ENCODE measurements at places on chromosomes 4 and X. TPM values are rescaled to one million over a fixed set of nuclear protein-coding genes. Genes with fewer than 3 reads are reported as not detected.

The SLC6A14 gene
- total RNA-seq, result 0.99 TPM

The STPG2 gene
- 1.2 TPM for total RNA-seq

The BST1 gene
- total RNA-seq, result 4.9 TPM

The APELA gene
- total RNA-seq, result 2.7 TPM

The RAB33A gene
- 8.0 TPM for total RNA-seq

The GABRQ gene
- 1.6 TPM for total RNA-seq

The HSFX3 gene
- not detected for total RNA-seq

The KDM5C gene
- 205 TPM for total RNA-seq

The ANTXR2 gene
- total RNA-seq, result 40.0 TPM

The HPF1 gene
- total RNA-seq, result 42.1 TPM

The FRAS1 gene
- 23.5 TPM for total RNA-seq

The NUDT10 gene
- 13.7 TPM for total RNA-seq

The TCEAL1 gene
- total RNA-seq, result 38.8 TPM

The RCHY1 gene
- total RNA-seq, result 51.5 TPM

The RAB39B gene
- total RNA-seq, result 12.3 TPM

The CCNI gene
- 315 TPM for total RNA-seq

The MAGEE1 gene
- total RNA-seq, result 9.6 TPM

The MAGEC3 gene
- not detected for total RNA-seq

The TMSB15B gene
- total RNA-seq, result 12.9 TPM

The MSANTD1 gene
- 1.3 TPM for total RNA-seq

The MAB21L2 gene
- total RNA-seq, result 47.0 TPM

The CLDN2 gene
- 0.49 TPM for total RNA-seq

The THAP9 gene
- 31.2 TPM for total RNA-seq

The ABLIM2 gene
- total RNA-seq, result 13.5 TPM

The USP46 gene
- 33.5 TPM for total RNA-seq

The SNCA gene
- total RNA-seq, result 57.5 TPM

The GLUD2 gene
- total RNA-seq, result 3.7 TPM

The SMIM10 gene
- total RNA-seq, result 3.6 TPM

The ATP10D gene
- total RNA-seq, result 27.5 TPM

The GATA1 gene
- total RNA-seq, result 0.44 TPM

The PHOX2B gene
- total RNA-seq, result 0.55 TPM

The USP53 gene
- total RNA-seq, result 46.5 TPM

The ENPP6 gene
- total RNA-seq, result 19.3 TPM

The AMOT gene
- total RNA-seq, result 30.5 TPM

The ESX1 gene
- not detected for total RNA-seq

The ZFP92 gene
- total RNA-seq, result 0.60 TPM

The NAA15 gene
- 67.6 TPM for total RNA-seq
